ENCODE measurements at places on chromosomes 4 and X. TPM values are rescaled to one million over a fixed set of nuclear protein-coding genes. Genes with fewer than 3 reads are reported as not detected.

DNA sequence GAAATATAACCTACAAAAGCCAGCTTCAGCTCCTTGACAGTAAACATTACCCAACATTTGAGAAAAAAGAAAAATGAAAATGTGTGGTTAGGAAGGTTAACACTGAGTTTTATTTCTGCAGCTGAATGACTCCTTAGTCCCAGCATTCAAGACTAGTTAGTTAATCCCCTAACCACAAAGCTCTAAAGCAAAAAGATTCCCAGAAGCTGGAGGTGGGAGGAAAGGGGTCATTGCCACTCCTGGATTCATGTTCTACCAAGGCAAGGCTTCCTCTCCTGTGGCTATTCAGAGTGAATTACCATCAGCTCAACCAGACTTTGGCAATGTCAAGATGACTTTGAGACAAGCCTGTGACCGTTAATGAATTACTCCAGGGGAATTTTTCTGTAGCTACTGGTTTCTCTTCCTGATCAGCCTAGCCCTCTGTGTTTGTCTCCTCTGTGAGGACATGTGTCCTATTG, 63.6 kb downstream of the HADH start:
- no peak overlapping the region for H3K27ac ChIP-seq
- DNase-seq, result no peak

DNA sequence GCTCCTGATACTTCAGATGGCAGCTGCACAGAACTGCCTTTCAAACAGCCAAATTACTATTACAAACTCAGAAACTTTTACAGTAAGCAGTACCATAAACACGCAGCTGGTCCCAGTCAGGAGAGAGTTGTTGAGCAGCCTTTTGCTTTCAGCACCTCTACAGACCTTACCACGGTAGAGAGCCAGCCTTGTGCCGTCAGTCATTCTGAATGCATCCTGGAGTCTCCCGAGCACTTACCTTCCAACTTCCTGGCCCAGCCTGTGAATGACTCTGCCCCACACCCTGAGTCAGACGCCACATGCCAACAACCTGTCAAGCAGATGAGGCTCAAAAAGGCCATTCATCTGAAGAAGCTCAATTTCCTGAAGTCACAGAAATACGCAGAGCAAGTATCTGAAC, 12.4 kb downstream of the ZBTB49 start:
- H3K27ac ChIP-seq, result no peak overlapping the region
- no peaks in the 10 kb centered on the region for H3K36me3 ChIP-seq
- H3K4me1 ChIP-seq, result no peaks in the 10 kb centered on the region
- no peak overlapping the region for H3K4me3 ChIP-seq
- no peaks in the 10 kb centered on the region for H3K27me3 ChIP-seq
- DNase-seq, result no peak

DNA sequence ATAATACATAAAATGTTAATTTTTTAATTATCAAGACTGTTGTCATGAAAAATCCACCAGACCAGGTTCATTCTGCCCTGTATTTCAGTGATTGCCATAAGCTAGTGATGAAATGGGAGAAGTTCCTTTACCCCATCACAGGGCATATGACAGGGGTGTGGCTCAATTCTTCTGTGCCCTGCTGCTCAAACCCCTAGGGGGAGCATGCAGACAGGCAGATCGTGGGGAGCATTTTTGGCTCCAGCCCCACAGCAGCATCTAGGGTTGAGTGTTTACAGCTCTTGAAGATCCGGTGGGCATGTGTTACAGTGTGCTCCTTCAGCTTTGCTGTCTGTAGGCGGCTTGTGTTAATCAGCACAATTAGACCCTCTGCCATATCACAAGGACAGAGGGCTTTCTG, 700.7 kb downstream of the PCDH18 start:
- no peak for DNase-seq
- no peaks in the 10 kb centered on the region for H3K36me3 ChIP-seq
- H3K27me3 ChIP-seq, result no peaks in the 10 kb centered on the region

Gene COL4A5
- 8.3 TPM for total RNA-seq

DNA sequence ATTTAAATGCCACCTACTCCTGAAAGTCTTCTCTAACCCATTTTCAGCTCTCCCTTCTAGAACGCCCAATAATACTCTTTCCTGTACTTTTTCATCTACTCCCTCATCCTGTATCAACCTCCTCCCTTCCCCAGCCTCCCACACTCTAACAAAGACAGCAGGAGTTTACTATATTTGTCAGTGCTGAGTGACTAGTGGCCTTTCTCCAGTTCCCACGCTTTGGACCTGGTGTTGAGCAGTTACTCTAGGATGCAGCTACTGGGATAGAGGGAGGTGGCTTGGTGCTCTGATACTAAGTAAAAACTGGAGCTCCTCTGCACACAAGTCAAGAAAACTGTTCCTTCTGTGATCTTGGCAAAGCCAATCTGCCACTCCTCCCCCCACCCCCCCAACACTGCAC, 36.1 kb upstream of the KLHL13 start:
- no peaks in the 10 kb centered on the region for H3K27me3 ChIP-seq
- H3K36me3 ChIP-seq, result no peaks in the 10 kb centered on the region
- no peak overlapping the region for H3K4me3 ChIP-seq
- no peaks in the 10 kb centered on the region for H3K4me1 ChIP-seq
- DNase-seq, result no peak
- no peak overlapping the region for H3K27ac ChIP-seq

- no peak overlapping the region for H3K27ac ChIP-seq
- no peaks in the 10 kb centered on the region for H3K27me3 ChIP-seq
- no peaks in the 10 kb centered on the region for H3K36me3 ChIP-seq
- no peak for DNase-seq
- no peaks in the 10 kb centered on the region for H3K4me1 ChIP-seq
These were observed 499.8 kb downstream of the MID1IP1 start for GRCh38 chrX:39301036-39301435.

Gene ARR3
- total RNA-seq, result not detected

DNA sequence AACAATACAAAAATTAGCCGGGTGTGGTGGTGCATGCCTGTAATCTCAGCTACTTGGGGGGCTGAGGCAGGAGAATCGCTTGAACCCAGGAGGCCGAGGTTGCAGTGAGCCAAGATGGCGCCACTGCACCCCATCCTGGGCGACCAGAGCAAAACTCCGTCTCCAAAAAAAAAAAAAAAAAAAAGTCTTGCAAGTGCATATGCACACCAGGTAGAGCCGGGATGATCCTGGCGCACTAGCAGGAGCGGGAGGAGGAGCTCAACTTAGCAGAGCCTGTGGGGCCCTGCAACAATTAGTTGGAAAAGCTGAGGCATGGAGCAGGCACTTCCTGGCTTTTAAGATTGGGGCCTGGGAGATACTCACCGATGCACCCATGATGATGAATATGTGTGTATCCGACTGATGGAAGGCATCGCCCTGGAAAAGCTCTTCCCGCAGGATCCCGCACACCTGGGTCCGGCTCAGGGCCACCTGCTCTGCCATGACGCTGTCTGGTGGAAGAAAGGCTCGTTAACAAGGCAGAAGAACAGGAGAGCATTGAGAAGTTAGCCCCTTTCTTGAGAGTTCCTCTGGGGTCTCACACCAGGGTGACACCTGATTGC, 872 bp downstream of the G6PD start:
- H3K27me3 ChIP-seq, result no peaks in the 10 kb centered on the region
- DNase-seq, result no peak
- peaks cover 58% of the 10 kb centered on the region for H3K4me1 ChIP-seq
- peak overlapping the region; percentile 96 for H3K27ac ChIP-seq

Gene FBXO8
- 5.8 TPM for total RNA-seq

GRCh38 chrX:23127586-23127985, 127.8 kb downstream of the DDX53 start:
- H3K4me1 ChIP-seq, result no peaks in the 10 kb centered on the region
- no peak overlapping the region for H3K4me3 ChIP-seq
- no peaks in the 10 kb centered on the region for H3K36me3 ChIP-seq

Gene PRICKLE3
- 40.1 TPM for total RNA-seq

GRCh38 chr4:143359644-143360193, 23.0 kb downstream of the GAB1 start:
- H3K27ac ChIP-seq, result no peak overlapping the region
- no peaks in the 10 kb centered on the region for H3K36me3 ChIP-seq
- H3K4me3 ChIP-seq, result no peak overlapping the region
- DNase-seq, result no peak

Gene RPA4
- total RNA-seq, result 0.23 TPM

GRCh38 chr4:71290476-71290875, 48.3 kb upstream of the SLC4A4 start:
- H3K36me3 ChIP-seq, result no peaks in the 10 kb centered on the region
- no peaks in the 10 kb centered on the region for H3K27me3 ChIP-seq
- no peak overlapping the region for H3K4me3 ChIP-seq
- H3K27ac ChIP-seq, result no peak overlapping the region
- H3K4me1 ChIP-seq, result no peaks in the 10 kb centered on the region

GRCh38 chrX:30618160-30618765, 35.0 kb upstream of the GK start:
- no peak overlapping the region for H3K27ac ChIP-seq
- no peaks in the 10 kb centered on the region for H3K4me1 ChIP-seq
- no peaks in the 10 kb centered on the region for H3K27me3 ChIP-seq

Gene SUPT20HL2
- total RNA-seq, result not detected

DNA sequence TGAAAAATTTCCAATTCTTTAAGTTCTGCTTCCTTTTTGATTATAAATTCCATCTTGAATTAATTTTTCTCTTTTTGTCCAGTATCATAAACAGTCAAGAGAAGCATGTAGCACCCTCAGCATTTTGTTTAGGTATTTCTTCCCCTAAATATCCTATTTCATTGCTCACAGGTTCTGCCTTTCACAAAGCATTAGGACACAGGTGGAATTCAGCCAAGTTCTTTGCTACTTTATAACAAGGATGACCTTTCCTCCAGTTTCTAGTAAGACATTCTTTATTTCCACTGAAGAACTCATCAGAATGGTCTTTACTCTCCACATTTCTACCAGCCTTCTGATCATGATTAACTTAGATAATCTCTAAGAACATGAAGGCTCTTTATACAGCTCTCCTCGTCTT, 7.4 kb downstream of the SLC9B1 start:
- H3K36me3 ChIP-seq, result no peaks in the 10 kb centered on the region
- no peak for DNase-seq
- no peak overlapping the region for H3K4me3 ChIP-seq
- H3K27me3 ChIP-seq, result no peaks in the 10 kb centered on the region

GRCh38 chrX:78357342-78358055, 30.1 kb upstream of the CYSLTR1 start:
- no peak overlapping the region for H3K4me3 ChIP-seq
- no peaks in the 10 kb centered on the region for H3K27me3 ChIP-seq
- no peaks in the 10 kb centered on the region for H3K36me3 ChIP-seq
- DNase-seq, result no peak

GRCh38 chrX:38060331-38060878, 54.1 kb downstream of the SYTL5 start:
- no peaks in the 10 kb centered on the region for H3K4me1 ChIP-seq
- no peaks in the 10 kb centered on the region for H3K27me3 ChIP-seq
- no peak for DNase-seq

- peak overlapping the region; percentile 42 for H3K4me3 ChIP-seq
- no peak for DNase-seq
- H3K4me1 ChIP-seq, result no peaks in the 10 kb centered on the region
- no peak overlapping the region for H3K27ac ChIP-seq
- H3K27me3 ChIP-seq, result peaks cover 10% of the 10 kb centered on the region
These were observed 625 bp upstream of the GABRA4 start for GRCh38 chr4:46994007-46994405.

DNA sequence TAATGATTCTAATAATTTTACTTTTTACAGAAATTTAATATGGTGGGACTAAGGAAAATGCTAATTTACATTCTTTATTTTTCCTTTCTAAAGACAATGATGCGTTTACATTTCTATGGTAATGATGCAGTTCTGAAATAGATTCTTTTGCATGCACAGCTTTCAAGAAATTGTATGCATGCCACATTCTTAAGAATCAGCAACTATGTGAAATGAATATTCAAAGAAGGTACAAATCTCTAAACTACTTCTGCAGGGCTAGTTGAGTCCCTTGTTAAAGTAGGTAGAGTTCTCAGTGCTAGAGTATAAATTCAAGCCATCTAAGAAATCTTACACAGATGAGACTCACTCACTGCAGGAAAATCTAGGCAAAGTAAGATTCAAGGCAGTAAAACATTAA, 24.5 kb upstream of the GRID2 start:
- H3K27ac ChIP-seq, result no peak overlapping the region
- H3K27me3 ChIP-seq, result no peaks in the 10 kb centered on the region
- H3K4me3 ChIP-seq, result no peak overlapping the region
- H3K4me1 ChIP-seq, result no peaks in the 10 kb centered on the region
- no peak for DNase-seq
- no peaks in the 10 kb centered on the region for H3K36me3 ChIP-seq

DNA sequence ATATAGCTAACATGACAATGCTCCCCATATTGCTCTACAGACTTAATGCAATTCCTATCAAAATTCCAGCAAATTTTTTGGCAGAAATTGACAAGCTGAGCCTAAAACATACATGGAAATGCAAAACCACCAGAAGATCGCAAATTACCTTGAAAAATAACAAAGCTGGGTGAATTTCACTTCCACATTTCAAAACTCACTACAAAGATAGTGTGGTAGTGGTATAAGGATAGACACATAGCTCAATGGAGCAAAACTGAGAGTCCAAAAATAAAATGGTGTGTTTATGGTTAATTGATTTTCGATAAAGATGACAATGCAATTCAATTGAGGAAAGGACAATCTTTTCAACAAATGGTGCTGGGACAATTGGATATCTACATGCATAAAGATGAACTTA, 65.8 kb downstream of the SLC9A7 start:
- H3K36me3 ChIP-seq, result no peaks in the 10 kb centered on the region
- no peak overlapping the region for H3K27ac ChIP-seq
- no peaks in the 10 kb centered on the region for H3K4me1 ChIP-seq

- DNase-seq, result no peak
- no peak overlapping the region for H3K4me3 ChIP-seq
- no peaks in the 10 kb centered on the region for H3K27me3 ChIP-seq
- H3K4me1 ChIP-seq, result no peaks in the 10 kb centered on the region
These were observed 546.0 kb upstream of the EPHA5 start for GRCh38 chr4:66216252-66216651.

GRCh38 chr4:118012142-118012541, 22.1 kb upstream of the NDST3 start:
- DNase-seq, result no peak
- no peak overlapping the region for H3K27ac ChIP-seq
- no peaks in the 10 kb centered on the region for H3K36me3 ChIP-seq
- no peaks in the 10 kb centered on the region for H3K4me1 ChIP-seq

GRCh38 chr4:153790962-153791551, 2.2 kb upstream of the SFRP2 start:
- H3K4me3 ChIP-seq, result peak overlapping the region; percentile 19
- H3K27me3 ChIP-seq, result peaks cover 15% of the 10 kb centered on the region
- no peaks in the 10 kb centered on the region for H3K4me1 ChIP-seq
- no peaks in the 10 kb centered on the region for H3K36me3 ChIP-seq
- no peak overlapping the region for H3K27ac ChIP-seq

DNA sequence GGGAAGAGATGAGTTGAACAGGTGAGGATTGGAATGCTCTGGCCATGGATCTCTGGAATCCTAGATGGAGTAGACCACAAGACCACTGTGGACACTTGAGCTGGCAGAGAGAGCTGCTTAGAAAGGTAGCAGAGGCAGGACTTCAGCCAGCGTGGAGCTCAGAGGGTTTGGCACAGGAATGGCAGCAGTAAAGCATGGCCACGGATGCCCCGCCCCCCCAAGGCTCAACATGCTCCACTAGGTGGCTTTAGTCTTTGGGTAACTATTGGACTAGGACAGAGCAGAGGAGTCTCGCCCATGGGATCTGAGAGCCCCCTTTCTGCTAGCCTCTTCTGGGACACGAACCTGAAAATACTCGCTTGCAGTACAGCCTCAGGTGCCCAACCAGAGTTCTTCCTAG, 150.1 kb upstream of the NEIL3 start:
- H3K27me3 ChIP-seq, result no peaks in the 10 kb centered on the region
- H3K27ac ChIP-seq, result no peak overlapping the region
- no peaks in the 10 kb centered on the region for H3K4me1 ChIP-seq
- no peak overlapping the region for H3K4me3 ChIP-seq
- H3K36me3 ChIP-seq, result no peaks in the 10 kb centered on the region

Gene TMEM150C
- total RNA-seq, result 1.8 TPM

Gene ZNF275
- 5.0 TPM for total RNA-seq
